ENCODE measurements at places on chromosomes 11 and 22. TPM values are rescaled to one million over a fixed set of nuclear protein-coding genes. Genes with fewer than 3 reads are reported as not detected.
A peak's percentile ranks its signal among the peaks of the same experiment; 100 is the strongest.

DNA sequence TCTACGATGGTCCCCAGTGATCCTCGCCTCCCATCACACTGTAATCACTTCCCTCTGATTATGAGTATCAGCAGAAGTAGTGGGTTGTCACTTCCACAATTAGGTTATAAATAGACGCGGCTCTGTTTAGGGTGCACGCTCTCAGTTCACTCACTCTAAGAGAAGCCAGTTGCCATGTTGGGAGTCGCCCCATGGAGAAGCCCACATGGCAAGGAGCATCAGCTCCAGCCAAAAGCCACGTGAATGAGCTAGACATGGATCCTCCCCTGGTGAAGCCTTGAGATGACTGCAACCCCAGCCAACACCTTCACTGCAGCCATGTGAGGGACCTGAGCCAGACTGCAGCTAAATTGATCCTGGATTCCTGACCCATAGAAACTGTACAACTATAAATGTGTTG is 26.4 kb upstream of the MYOD1 start:
- no peaks in the 10 kb centered on the region for H3K36me3 ChIP-seq
- no peak overlapping the region for H3K27ac ChIP-seq
- no peak for DNase-seq
- H3K27me3 ChIP-seq, result peaks cover 75% of the 10 kb centered on the region
- H3K4me3 ChIP-seq, result no peak overlapping the region
- no peaks in the 10 kb centered on the region for H3K4me1 ChIP-seq

GRCh38 chr11:27635567-27636037 is 64.7 kb downstream of the BDNF start:
- no peak for DNase-seq
- no peak overlapping the region for H3K27ac ChIP-seq
- no peaks in the 10 kb centered on the region for H3K36me3 ChIP-seq
- no peaks in the 10 kb centered on the region for H3K27me3 ChIP-seq
- H3K4me3 ChIP-seq, result no peak overlapping the region

- peaks cover 11% of the 10 kb centered on the region for H3K27me3 ChIP-seq
- H3K36me3 ChIP-seq, result no peaks in the 10 kb centered on the region
- DNase-seq, result no peak
- H3K4me3 ChIP-seq, result peak overlapping the region; percentile 37
These were observed 170.4 kb upstream of the CTSC start for GRCh38 chr11:88507771-88508417.

- H3K27ac ChIP-seq, result no peak overlapping the region
- H3K4me3 ChIP-seq, result no peak overlapping the region
- no peaks in the 10 kb centered on the region for H3K4me1 ChIP-seq
- H3K27me3 ChIP-seq, result peaks cover 58% of the 10 kb centered on the region
These were observed 112.1 kb downstream of the TRIM29 start for GRCh38 chr11:120025606-120026335.

- no peak for DNase-seq
- peaks cover 16% of the 10 kb centered on the region for H3K4me1 ChIP-seq
- H3K27ac ChIP-seq, result no peak overlapping the region
- no peak overlapping the region for H3K4me3 ChIP-seq
- peaks cover 49% of the 10 kb centered on the region for H3K27me3 ChIP-seq
These were observed 12.0 kb upstream of the DGKZ start for GRCh38 chr11:46335271-46335670.

DNA sequence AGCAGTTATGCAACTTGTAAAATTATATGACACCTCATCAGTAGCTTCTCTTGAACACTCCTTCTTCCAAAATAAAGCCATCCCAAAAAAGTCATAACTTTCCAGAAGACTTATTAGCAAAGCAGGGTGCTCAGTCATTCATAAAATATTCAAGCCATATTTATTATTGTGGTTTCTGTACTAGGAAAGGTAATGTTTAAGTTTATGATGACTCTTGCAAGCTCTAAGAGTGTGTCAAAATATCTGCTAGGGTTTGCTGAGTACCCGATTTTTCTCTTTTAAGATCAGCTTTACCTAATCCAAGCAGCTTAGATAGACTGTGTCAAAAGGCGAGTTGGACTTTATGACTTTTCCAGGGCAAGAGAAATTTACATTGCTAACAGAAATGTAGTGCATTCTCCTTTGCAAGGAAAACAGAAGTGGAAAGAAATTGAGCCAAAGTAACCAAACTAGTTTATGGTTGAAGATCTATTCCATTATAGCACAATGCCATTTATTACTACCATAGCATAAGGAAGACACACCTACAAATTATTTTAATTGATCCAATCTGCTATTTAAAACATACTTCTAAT is 98.0 kb upstream of the SOX6 start:
- H3K27me3 ChIP-seq, result no peaks in the 10 kb centered on the region
- no peak for DNase-seq
- H3K4me3 ChIP-seq, result no peak overlapping the region

DNA sequence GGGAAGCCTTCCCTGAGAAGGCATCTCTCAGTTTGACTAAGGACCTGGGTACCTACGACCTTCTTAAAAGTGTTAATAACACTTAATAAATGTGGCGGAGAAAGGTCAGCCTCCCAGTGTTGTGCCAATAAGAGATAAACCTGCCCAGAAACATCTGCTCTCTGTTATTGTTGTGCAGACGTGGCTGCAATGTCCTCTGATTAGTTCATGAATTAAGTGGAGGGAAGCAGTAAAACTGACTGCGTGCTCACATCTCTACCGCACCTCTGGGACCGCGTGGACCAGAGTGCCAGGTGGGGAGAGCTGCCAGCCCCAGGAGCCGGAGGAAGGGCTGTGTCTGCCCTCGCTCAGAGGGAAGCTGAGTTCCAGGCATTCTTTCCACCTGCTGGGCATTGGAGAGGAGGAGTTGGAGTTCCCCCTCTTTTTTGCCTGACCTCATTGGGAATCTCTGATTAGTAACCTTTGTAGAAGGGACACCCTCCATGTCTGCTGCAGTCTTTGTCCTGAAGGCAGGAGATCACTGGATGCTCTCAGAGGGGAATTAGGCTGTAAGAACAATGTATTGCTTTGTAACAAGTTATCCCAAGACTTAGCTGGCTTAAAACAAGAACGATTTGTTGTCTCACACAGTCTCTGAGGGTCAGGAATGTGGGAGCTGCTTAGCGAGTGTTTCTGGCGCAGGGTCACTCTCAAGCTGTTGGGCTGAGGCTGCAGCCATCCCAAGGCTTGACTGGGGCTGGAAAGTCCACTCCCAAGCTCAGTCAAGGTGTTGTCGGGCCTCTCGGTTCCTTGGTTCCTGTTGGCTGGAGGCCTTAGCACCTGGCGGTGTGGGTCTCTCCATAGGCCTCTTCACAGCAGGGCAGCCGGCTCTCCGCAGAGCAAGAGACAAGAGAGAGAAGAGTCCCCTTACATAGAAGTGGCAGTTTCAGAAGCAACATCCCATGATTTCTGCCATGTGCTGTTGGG is 247.6 kb upstream of the TBCEL start:
- peaks cover 5% of the 10 kb centered on the region for H3K27me3 ChIP-seq
- no peaks in the 10 kb centered on the region for H3K4me1 ChIP-seq
- DNase-seq, result no peak
- H3K27ac ChIP-seq, result no peak overlapping the region

DNA sequence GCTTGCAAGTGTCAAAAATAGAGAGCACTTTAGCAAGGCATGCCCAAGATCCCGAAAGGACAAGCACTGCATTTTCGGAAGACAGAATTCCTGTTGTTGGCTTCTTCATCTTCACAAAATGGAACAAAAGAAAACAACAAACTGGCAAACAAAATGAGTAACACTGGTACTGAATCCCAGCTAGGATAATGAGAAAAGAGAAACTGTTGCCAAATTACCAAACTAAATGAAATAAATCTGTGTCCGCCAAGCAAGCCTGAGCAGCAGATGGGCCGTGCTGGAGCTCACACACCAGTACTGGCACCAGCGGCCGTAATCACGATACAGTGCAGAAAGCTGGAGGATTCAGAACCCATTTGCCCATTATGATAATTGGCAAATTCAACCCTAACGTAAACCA is 30.6 kb downstream of the TUB start:
- H3K27me3 ChIP-seq, result no peaks in the 10 kb centered on the region
- H3K4me1 ChIP-seq, result no peaks in the 10 kb centered on the region
- H3K36me3 ChIP-seq, result no peaks in the 10 kb centered on the region
- H3K4me3 ChIP-seq, result no peak overlapping the region
- H3K27ac ChIP-seq, result no peak overlapping the region
- DNase-seq, result no peak

DNA sequence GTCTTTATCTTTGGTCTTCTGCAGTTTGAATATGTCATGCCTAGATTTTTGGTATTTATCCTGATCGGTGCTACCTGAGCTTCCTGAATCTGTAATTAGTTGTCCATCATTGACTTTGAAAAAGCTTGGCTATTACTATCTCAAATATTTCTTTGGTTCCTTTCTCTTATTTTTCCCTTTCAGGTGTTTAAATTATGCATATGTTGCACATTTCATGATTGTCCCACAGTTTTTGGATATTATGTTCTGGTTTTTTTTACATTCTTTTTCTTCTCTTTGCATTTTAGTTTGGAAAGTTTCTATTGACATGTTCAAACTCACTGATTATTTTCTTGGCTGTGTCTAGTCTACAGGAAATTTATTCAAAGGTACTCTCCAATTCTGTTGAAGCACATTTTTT is 840.3 kb upstream of the LRRC4C start:
- no peaks in the 10 kb centered on the region for H3K36me3 ChIP-seq
- H3K27ac ChIP-seq, result no peak overlapping the region
- DNase-seq, result no peak
- H3K4me3 ChIP-seq, result no peak overlapping the region
- no peaks in the 10 kb centered on the region for H3K4me1 ChIP-seq
- H3K27me3 ChIP-seq, result no peaks in the 10 kb centered on the region

DNA sequence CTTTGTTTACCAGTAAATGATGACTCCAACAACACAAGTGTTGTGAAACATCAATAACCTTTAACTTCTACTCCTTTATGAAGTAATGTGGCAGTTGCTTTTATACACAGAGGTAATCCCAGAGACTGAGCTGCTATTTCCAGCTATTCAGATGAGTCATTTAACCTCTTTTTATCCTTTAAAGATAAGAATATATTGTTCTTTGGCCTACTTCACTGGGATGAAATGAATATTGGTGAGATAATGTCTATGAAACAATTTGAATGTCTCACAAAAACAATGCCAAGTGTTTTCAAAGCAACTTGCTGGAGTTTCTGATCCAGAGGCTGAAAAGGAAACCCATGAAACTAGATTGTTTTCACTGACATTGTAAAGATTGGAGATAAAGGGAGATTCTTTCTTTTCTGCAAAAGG is 564.4 kb upstream of the LUZP2 start:
- H3K27me3 ChIP-seq, result no peaks in the 10 kb centered on the region
- no peaks in the 10 kb centered on the region for H3K36me3 ChIP-seq
- H3K27ac ChIP-seq, result no peak overlapping the region
- DNase-seq, result no peak

GRCh38 chr11:122714004-122714403 is 58.5 kb downstream of the UBASH3B start:
- no peaks in the 10 kb centered on the region for H3K27me3 ChIP-seq
- no peak for DNase-seq
- H3K27ac ChIP-seq, result peak overlapping the region; percentile 88
- no peaks in the 10 kb centered on the region for H3K36me3 ChIP-seq
- peaks cover 68% of the 10 kb centered on the region for H3K4me1 ChIP-seq
- no peak overlapping the region for H3K4me3 ChIP-seq

- H3K36me3 ChIP-seq, result no peaks in the 10 kb centered on the region
- no peak for DNase-seq
- no peaks in the 10 kb centered on the region for H3K27me3 ChIP-seq
- no peaks in the 10 kb centered on the region for H3K4me1 ChIP-seq
- H3K27ac ChIP-seq, result no peak overlapping the region
- no peak overlapping the region for H3K4me3 ChIP-seq
These were observed 46.5 kb upstream of the GALNT18 start for GRCh38 chr11:11668274-11668673.

DNA sequence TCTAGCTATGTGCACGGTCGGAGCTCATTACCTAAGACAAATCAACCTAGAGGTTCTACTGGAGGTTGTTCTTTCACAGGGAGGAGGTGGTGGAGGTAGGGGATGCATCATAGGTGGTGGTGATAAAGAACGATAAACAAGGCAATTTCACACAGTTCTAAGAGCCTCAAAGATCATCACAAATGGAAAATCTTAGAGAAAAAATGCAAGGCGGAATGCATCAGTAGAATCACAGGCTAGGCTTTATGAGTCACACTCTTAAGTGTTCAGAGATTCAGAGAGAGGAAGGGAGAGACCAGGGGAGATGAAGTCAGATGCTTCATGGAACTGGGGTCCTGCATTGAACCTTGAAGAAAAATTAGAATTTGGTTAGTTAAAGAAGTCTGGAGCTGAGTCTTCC is 58.3 kb downstream of the TMPRSS5 start:
- no peak for DNase-seq
- no peak overlapping the region for H3K4me3 ChIP-seq
- H3K27me3 ChIP-seq, result no peaks in the 10 kb centered on the region
- no peaks in the 10 kb centered on the region for H3K36me3 ChIP-seq
- no peaks in the 10 kb centered on the region for H3K4me1 ChIP-seq

GRCh38 chr22:40322021-40322420 is 24.3 kb upstream of the ADSL start:
- DNase-seq, result no peak
- H3K4me1 ChIP-seq, result no peaks in the 10 kb centered on the region
- H3K27me3 ChIP-seq, result no peaks in the 10 kb centered on the region

DNA sequence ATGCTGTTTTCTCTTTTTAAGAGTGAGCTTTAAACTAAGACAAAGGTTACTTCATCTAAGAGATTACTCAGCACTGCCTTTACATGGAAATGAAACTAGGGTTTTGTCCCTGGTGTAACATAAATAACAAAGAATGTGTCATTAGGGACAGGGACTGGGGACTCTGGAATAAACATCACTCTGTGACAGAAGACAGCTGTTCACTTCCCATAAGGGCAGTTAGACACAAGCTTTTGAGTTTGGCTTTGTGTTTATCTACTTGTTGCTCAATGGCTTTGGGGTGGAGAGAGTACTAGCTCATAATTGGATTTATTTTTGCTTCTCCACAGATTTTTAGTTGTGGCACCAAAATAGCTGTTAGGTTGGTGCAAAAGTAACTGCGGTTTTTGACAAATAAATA is 154.5 kb downstream of the OR4C45 start:
- no peak overlapping the region for H3K4me3 ChIP-seq
- H3K4me1 ChIP-seq, result no peaks in the 10 kb centered on the region
- no peaks in the 10 kb centered on the region for H3K36me3 ChIP-seq
- DNase-seq, result no peak

- no peak for DNase-seq
- H3K27ac ChIP-seq, result no peak overlapping the region
- no peaks in the 10 kb centered on the region for H3K36me3 ChIP-seq
- no peaks in the 10 kb centered on the region for H3K27me3 ChIP-seq
These were observed 301.6 kb upstream of the C11orf87 start for GRCh38 chr11:109120341-109120740.

DNA sequence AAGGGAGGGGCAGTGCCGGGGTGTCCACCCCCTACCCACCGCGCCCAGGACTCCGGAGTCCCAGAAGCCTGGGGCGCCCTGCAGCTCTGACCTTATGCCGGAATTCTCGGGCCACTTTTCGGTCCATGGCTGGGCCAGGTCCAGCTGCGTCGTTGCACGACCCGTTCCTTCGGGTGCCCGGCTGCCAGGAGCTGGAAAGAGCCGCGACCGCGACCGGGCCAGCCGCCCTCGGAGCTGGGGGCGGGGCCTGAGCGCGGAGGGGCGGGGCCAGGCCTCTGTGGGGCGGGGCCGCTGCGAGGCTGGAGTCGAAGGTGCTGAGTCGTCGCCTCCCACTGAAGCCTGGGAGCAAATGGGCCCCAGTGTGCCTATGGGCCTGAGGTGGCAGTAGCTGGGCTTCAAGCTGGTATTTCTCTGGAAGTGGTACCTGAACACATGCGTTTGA is at the start of gene USH1C:
TSS of gene USH1C (minus strand) at position 236 of the 442 bp plus-strand sequence. CDS start at position 127, 109 bp downstream.
- H3K4me3 ChIP-seq, result no peak within 1 kb of the TSS
- no peak for DNase-seq
- H3K27me3 ChIP-seq, result peaks cover 4% of the 10 kb centered on the region
- H3K27ac ChIP-seq, result no peak within 1 kb of the TSS

GGTLC3 gene
- 6.4 TPM for total RNA-seq

KLHL22 gene
- total RNA-seq, result 22.0 TPM

PTPMT1 gene
- total RNA-seq, result 61.4 TPM

JAM3 gene
- total RNA-seq, result 29.4 TPM

PATE4 gene
- total RNA-seq, result not detected

Measured in left lung (tissue), 14 donors.